Heart right ventricle (tissue), 16 donors: ENCODE measurements at places on chromosomes 7 and 10. TPM values are rescaled to one million over a fixed set of nuclear protein-coding genes. Genes with fewer than 3 reads are reported as not detected.

GRCh38 chr7:45366475-45366874 is 207.7 kb upstream of the ADCY1 start:
- DNase-seq = no peak

The TMEM236 gene
- 0.33 TPM for total RNA-seq

DNA sequence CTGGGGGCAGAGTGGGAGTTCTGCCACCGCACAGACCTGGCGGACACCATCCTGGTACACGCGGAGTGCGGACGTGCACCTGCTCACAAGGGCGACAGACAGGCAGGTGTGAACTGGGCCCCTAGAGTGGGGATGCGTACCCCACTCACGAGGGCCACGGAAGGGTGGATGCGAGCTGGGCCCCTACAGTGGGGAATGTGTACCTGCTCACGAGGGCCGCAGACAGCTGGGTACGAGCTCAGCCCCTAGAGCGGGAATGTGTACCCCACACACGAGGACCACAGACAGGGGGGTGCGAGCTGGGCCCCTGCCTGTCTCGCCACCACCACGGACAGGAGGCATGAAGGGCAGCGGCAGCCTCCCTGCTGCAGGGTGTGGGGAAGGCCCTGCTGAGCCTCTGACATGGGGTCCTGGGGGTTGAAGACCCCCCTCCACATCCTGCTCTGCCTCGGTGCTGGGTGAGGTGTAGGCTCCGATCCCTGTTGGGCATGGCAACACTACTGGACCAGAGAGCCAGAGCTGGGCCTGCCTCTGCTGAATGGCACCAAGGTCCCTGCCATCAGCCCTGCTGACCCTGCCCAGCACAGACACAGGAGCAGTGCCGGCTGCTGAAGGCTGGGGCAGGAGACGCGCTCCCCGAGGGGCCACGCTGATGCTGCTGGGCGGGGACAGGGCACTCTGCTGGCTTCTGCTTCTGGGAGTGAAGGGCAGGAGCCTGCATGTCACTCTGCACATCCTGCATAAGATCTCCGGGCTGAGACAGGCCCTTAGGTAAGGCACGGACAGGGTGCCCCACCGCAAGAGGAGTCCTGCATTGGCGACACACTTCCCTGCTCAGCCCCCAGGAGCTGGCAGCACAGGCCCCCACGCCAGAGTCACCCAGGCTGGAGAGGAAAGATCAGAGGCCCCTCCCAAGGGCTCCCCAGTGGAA is 259.2 kb downstream of the MAD1L1 start:
- no peak for DNase-seq

GRCh38 chr10:62511238-62511637 is 137.1 kb downstream of the ZNF365 start:
- DNase-seq = no peak

The COL28A1 gene
- total RNA-seq = 3.0 TPM

DNA sequence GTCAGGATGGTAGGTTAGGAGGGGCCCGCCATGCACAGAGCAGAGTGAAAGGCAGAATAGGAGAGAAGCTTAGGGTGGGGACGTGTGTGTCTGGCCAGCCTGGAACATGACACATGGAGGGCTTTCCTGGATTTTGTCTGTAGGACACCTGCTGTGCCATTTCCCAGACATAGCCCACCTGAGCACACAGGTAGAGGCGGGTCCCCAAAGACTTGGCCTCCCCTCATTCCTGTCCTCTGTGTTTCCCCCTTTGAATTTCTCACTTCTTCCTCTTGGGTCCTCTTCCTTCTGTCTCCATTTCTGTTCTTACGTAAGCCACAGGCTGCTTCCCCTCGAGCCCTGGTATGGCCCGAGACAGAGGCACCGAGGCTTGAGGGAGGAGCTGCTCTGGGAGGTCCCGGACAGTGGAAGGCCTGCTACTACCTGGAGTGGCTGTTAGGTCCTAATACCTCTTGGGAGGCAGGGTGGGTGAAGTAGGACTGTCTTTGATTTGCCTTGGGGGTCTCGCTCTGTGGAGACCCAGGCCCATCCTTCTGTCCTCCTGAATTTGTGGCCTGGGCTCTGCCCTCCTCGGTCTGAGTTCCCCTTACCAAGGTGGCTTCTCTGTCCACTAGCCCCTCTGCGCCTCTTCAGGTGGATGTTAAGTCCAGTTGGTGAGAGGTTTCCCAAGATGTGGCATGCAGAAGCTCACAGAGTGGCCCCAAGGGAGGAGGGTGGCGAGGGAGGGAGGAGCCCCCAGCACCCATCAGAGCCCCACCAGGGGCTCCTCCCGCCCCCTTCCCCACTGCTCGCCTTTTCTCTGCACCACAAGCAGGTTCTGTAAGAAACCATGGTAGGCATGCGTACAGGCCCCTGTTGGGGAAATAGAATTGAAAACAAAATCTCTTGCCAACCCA is 5.5 kb downstream of the ZNF775 start:
- no peak for DNase-seq

The CARD11 gene
- 0.53 TPM for total RNA-seq

- DNase-seq = no peak
Measured at GRCh38 chr7:68216051-68216450, 1219.4 kb downstream of the TYW1 start.

DNA sequence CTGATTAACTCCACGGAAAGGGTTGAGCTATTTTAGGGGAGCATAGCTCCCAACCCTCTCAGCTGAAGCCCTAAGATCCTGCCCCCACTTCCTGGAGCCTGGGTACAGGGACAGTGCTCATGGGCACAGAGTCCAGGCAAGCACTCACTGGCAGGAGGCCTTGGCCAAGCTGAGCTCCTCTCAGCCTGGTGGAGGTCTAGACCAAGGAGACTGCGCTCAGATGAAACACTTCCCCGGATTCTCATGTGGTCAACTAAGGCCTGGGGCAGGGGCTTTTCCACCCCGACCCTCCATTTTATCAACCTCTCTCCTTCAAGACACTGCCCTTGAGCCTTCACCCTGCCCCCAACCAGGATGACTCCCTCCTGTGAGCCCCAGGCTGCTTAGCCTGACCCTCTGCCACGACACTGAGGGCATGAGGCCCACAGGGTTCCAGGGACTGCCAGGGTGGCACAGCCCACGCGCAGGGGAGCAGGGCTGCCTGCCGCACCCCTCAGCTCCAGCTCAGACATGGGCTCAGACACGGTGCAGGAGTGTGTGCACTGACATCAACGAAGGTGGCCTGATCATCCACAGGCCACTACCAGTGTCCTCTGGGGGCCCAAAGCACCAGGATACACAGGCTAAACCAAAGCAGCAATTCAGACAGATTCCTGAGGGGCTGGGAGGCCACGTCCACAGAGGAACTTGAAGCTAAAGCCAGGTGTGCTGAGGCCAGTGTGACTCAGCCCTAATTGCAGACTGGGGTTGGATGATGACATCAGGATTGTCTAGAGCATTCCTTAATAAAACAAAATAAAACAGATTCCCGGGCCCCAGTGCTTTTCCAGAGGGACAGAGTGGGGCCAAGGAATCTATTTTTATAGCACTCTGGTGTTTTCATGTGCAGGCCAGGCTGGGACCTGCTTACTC is 18.8 kb downstream of the CHAT start:
- no peak for DNase-seq

GRCh38 chr7:151925446-151926335 is 30.6 kb upstream of the GALNTL5 start:
- DNase-seq = peak; percentile 63

The CPXM2 gene
- 3.5 TPM for total RNA-seq

DNA sequence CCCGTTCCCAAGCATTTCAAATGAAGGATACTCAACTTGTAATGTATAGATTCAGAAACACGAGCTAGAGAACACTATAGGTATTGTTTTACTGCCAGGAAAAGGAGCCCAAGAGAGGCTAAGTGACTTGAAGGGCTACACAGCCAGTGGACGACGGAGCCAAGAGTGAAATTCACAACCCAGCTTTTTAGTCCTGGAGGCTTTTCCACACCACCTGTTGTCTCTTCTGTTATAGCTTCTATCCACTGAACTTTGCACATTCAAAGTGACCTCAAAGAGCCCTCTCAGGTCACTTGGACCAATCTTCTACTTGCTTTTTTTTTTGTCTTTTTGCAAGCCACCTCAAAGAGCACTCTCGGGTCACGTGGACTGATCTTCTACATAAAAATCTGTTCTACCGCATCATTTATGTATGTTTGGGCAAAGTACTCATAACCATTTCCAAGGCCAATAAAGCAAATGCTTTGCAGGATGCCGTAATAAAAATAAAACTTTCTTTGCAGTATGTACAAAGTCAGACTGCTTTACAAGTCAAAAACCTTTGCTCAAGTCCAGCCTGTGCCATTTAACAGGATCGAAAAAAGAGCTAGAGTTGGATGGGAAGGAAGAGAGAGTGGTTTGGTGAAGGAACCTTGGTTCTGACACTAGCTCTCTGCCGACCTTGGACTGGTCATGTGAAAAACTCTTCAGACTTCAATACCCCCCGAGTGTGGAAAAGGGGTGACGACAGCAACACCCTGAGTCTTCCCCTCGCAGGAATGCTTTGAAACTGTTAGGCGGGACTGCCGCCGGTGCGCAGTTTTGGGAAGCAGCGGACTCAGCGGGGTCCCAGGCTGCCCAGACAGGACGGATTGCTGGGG is 821 bp downstream of the SLC35B4 start:
- no peak for DNase-seq

The YKT6 gene
- 42.2 TPM for total RNA-seq

- no peak for DNase-seq
Measured at GRCh38 chr10:68795886-68796532, 31.3 kb upstream of the STOX1 start.

DNA sequence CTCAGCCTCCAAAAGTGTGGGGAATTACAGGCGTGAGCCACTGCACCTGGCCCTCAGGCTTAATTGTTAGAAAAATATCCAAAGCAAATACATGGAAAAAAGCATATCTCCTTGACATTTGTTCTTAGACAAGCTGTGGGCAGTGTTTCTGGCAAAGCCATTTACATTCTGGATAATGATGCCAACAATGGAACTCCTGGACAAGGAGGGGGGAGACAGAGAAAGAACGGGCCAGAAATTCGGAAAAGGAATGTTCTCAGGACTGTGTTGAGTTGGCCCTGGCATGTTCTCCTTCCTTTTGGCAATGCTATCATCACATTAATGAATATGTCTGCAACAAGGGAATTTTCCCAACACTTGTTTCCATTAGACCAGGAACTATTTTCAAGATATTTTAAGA is 88.7 kb downstream of the UBE2H start:
- peak; percentile 36 for DNase-seq

DNA sequence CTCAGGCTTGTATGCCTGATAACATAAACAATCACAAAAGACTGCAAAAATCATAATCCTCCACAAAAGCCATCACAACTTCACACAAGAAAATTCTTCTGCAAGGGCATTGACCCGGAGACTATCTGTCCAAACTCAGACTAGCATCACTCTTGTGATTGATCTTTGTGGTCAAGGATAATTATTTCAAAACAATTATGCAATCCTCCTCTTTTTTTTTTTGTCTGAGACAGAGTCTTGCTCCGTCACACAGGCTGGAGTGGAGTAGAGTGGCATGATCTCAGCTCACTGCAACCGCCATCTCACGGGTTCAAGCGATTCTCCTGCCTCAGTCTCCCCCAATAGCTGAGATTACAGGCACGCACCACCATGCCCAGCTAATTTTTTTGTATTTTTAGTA is 22.2 kb downstream of the CDNF start:
- DNase-seq = no peak

DNA sequence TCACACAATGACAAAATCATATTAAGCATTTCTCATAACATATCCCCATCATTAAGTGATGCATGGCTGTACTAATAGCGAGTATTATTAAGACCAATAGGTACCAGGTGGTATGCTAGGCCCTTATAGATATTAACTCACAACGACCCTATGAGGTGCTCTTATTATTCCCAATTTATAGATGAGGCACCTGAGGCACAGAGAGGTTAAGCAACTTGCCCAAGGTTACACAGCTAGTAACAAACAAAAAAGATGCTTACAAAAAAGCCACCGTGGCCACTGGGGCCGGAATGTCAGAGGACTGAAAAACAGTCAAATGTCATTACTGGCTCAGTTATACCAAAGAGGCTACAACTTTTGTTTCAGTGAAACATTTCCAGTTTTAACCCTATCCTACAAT is 96.0 kb downstream of the OR13A1 start:
- DNase-seq = no peak
